PC-3 (cell line): ENCODE measurements at places on chromosomes 11 and 22. TPM values are rescaled to one million over a fixed set of nuclear protein-coding genes. Genes with fewer than 3 reads are reported as not detected.

Gene SEC14L2
- total RNA-seq: 9.7 and 16.8 TPM in 2 replicates

DNA sequence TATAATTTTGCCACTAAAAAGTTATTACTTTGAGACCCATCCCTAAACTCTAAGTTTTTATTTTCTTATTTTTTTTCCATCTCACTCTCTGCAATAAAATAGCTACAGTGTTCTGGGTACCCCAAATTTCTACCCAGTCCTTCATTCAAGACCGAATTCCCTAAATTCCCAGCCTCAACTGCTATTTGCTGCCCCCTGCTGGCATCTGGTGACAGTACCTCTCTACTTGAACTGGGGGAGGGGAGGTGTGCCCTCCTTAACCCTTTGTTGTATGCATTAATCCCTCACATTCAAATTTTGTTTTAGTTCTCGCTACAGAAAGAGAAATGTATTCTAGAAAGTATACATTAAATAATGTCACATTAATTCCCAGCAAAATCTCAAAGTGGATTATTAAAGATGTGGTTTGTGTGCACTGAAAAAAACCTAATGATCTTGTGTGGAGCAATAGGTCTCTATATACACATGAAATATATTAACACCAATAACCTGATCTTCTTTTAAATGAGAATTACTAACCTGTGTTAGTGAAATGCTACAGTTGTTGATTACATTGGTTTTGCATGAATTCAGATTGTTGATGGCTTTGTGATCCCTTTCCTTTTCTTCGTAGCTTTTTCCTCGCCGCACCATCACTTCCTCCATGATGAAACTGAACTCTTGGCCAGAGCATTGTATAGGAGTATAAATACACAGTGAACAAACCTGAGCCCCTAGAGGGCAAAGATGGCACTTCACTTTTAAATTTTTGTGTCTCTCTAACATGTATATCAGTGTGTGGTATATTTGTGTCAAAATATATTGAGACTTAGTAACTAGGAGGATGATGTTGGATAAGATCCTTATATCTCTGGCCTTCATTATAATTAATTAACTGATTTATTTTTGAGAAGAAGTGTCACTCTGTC is 590.0 kb downstream of the METTL15 start:
- H3K4me1 ChIP-seq: peaks cover 24% of the 10 kb centered on the region
- no peak overlapping the region for H3K27ac ChIP-seq
- H3K4me3 ChIP-seq: no peak overlapping the region
- DNase-seq: peak; percentile 76
- no peaks in the 10 kb centered on the region for H3K27me3 ChIP-seq

- no peaks in the 10 kb centered on the region for H3K36me3 ChIP-seq
- H3K4me1 ChIP-seq: no peaks in the 10 kb centered on the region
- H3K4me3 ChIP-seq: no peak overlapping the region
- no peak for DNase-seq
- no peak overlapping the region for H3K27ac ChIP-seq
Observed at GRCh38 chr11:133443206-133443747, 89.0 kb downstream of the OPCML start.

GRCh38 chr11:60971520-60971919 is at the start of gene CD6:
CD6 (plus strand) TSS chr11:60971680; CDS start chr11:60971866, 186 bp downstream.
- H3K27ac ChIP-seq: no peak within 1 kb of the TSS
- no peak within 1 kb of the TSS for H3K4me3 ChIP-seq
- no peaks in the 10 kb centered on the region for H3K36me3 ChIP-seq
- DNase-seq: no peak
- peaks cover 26% of the 10 kb centered on the region for H3K27me3 ChIP-seq
- H3K4me1 ChIP-seq: no peaks in the 10 kb centered on the region

GRCh38 chr11:118138839-118139420 is 13.7 kb downstream of the SCN4B start:
- no peaks in the 10 kb centered on the region for H3K36me3 ChIP-seq
- no peak for DNase-seq
- no peak overlapping the region for H3K4me3 ChIP-seq
- H3K27ac ChIP-seq: no peak overlapping the region

DNA sequence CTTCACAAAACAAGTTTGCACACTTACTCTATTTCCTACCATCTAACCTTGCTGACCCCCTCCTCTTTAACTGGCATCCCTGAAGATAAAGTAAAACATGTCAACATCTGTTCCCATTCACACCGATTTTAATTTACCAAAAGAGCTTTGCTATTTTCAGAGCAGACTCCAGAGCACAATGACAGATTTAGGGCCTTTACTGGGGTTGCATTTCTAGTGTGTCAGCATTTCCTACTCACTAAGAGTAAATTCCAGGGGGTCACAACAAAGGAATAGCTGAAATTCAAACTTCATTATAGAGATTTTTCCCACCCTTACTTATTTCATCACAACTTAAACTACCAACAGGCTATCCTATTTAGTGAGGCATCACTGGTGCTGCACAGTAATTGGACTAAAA is 60.8 kb downstream of the SOX6 start:
- 0 out of 2 replicates have a peak, but pooled peaks cover 3% of the 10 kb centered on the region for H3K27me3 ChIP-seq
- H3K27ac ChIP-seq: no peak overlapping the region
- no peaks in the 10 kb centered on the region for H3K36me3 ChIP-seq
- no peaks in the 10 kb centered on the region for H3K4me1 ChIP-seq
- no peak for DNase-seq

- H3K4me3 ChIP-seq: no peak overlapping the region
- no peak for DNase-seq
- no peaks in the 10 kb centered on the region for H3K36me3 ChIP-seq
- H3K4me1 ChIP-seq: no peaks in the 10 kb centered on the region
Observed at GRCh38 chr22:28920757-28921584, 37.6 kb downstream of the ZNRF3 start.

GRCh38 chr11:15650105-15650938 is 535.6 kb downstream of the INSC start:
- DNase-seq: peak; percentile 86
- no peaks in the 10 kb centered on the region; the same call in 1 of the 2 replicates for H3K36me3 ChIP-seq
- H3K27ac ChIP-seq: no peak overlapping the region
- 0 out of 2 replicates have a peak, but pooled peaks cover 6% of the 10 kb centered on the region for H3K4me1 ChIP-seq

Gene NEAT1
- 47.9 and 96.6 TPM in 2 replicates for total RNA-seq

- no peak overlapping the region for H3K4me3 ChIP-seq
- H3K4me1 ChIP-seq: peaks cover 15% of the 10 kb centered on the region
- H3K27me3 ChIP-seq: peaks cover 40% of the 10 kb centered on the region
- no peak for DNase-seq
- H3K27ac ChIP-seq: no peak overlapping the region
Observed at GRCh38 chr11:117930668-117931330, 1.6 kb upstream of the TMPRSS13 start.

- peaks cover 12% of the 10 kb centered on the region for H3K4me1 ChIP-seq
- H3K27me3 ChIP-seq: peaks cover 93% of the 10 kb centered on the region
- no peak for DNase-seq
- H3K27ac ChIP-seq: no peak overlapping the region
- no peaks in the 10 kb centered on the region for H3K36me3 ChIP-seq
Observed at GRCh38 chr11:114169321-114169749, 109.8 kb downstream of the ZBTB16 start.

- H3K27ac ChIP-seq: no peak overlapping the region
- no peaks in the 10 kb centered on the region for H3K27me3 ChIP-seq
- H3K4me1 ChIP-seq: peaks cover 9% of the 10 kb centered on the region
Observed at GRCh38 chr22:42983470-42983869, 31.5 kb downstream of the PACSIN2 start.

Gene GLYATL1B
- total RNA-seq: not detected in 2 replicates

GRCh38 chr11:132158091-132158490 is 787.7 kb downstream of the NTM start:
- DNase-seq: peak; percentile 50
- H3K4me1 ChIP-seq: no peaks in the 10 kb centered on the region
- no peak overlapping the region for H3K27ac ChIP-seq
- H3K36me3 ChIP-seq: no peaks in the 10 kb centered on the region

DNA sequence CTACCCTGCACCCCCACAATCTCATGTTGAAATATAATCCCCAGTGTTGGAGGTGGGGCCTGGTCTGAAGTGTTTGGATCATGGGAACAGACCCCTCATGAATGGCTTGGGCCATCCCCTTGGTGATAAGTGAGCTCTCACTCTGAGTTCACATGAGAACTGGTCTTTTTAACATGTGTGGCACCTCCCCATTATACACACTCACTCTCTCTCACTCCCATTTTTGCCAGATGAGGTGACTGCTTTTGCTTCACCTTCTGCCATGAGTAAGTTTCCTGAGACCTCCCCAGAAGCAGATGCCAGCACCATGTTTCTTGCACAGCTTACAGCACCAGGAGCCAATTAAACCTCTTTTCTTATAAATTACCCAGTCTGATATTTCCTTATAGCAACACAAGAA is 32.1 kb upstream of the DRD2 start:
- H3K4me1 ChIP-seq: peaks cover 15% of the 10 kb centered on the region
- no peaks in the 10 kb centered on the region for H3K36me3 ChIP-seq

Gene ANKRD13D
- 58.9 and 63.9 TPM in 2 replicates for total RNA-seq

DNA sequence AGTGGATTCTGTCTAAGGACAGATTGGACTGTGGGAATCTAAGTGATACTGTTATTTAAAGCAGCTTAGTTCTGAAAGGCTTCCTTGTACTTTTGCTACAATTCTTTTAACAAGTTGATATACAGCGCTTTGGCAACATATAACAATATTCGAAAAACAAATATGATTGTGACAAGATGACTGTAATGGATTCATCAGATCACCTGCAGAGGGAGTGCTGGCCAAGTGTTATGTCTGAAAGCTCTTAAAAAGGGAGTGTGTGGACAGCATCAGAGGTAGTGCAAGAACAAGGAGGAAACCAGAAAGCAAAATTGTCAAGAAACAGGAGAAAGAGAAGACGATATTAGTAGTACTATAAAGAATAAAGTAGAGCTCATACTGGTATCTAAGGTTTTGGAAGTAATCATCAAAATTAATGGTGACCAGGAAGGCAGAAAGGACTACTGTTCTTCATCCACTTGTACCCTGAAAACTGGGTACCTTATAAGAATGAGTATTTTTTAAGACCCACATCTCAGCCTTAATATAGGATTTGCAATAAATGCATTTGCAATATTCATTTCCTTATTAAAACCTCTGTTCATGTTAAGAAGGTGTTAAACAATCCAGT is 1112.0 kb upstream of the CCDC90B start:
- H3K4me3 ChIP-seq: no peak overlapping the region
- peaks cover 4% of the 10 kb centered on the region; the same call in 1 of the 2 replicates for H3K27me3 ChIP-seq
- no peaks in the 10 kb centered on the region for H3K4me1 ChIP-seq
- DNase-seq: peak; percentile 52
- H3K27ac ChIP-seq: no peak overlapping the region

GRCh38 chr11:32305460-32305859 is 129.9 kb downstream of the WT1 start:
- no peak overlapping the region for H3K4me3 ChIP-seq
- no peaks in the 10 kb centered on the region for H3K36me3 ChIP-seq
- H3K27me3 ChIP-seq: no peaks in the 10 kb centered on the region
- no peak overlapping the region for H3K27ac ChIP-seq

DNA sequence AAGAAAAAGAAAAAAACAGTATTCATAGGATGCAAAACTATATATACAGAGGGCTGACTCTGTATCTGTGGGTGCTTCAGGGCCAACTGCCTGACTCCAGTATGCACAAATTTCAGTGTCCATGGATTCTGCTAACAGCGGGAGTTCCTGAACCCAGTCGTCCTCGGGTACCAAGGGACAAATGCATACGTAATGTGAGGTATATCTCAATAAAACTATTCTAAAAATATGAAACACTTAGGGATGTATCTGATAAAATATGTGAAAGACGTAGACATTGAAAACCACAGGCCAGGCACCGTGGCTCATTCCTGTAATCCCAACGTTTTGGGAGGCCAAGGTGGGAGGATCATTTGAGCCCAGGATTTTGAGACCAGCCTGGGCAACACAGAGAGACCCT is 13.9 kb upstream of the COMT start:
- no peaks in the 10 kb centered on the region for H3K27me3 ChIP-seq
- no peak overlapping the region for H3K27ac ChIP-seq
- H3K4me1 ChIP-seq: no peaks in the 10 kb centered on the region
- H3K36me3 ChIP-seq: no peaks in the 10 kb centered on the region
- DNase-seq: no peak

Gene RTN4RL2
- total RNA-seq: 3.5 and 6.5 TPM in 2 replicates

Gene DCDC1
- 0.75 TPM in 1 of 2 replicates, not detected in the other for total RNA-seq

GRCh38 chr11:130840679-130841078 is 75.6 kb downstream of the SNX19 start:
- no peak for DNase-seq
- H3K4me1 ChIP-seq: peaks cover 4% of the 10 kb centered on the region
- H3K27me3 ChIP-seq: no peaks in the 10 kb centered on the region
- H3K36me3 ChIP-seq: no peaks in the 10 kb centered on the region

Gene CLCF1
- total RNA-seq: 48.3 and 63.5 TPM in 2 replicates

DNA sequence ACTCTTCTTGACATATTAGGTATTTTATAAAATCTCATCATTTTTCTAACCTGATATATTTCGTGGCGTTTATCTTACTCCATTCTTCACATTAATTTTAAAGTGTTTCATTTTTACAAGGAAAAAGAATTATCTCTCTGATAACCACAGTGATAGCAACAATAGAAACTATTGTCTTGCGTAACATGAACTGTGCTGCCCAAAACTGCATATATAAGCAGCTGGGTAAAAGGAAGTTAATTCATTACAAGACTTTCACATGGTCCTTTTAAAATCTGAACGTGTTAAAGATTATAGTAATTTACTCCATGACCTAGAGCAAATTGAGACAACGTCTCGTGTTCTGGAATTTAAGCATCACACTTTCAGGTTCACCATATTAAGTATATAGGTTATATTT is 210.4 kb upstream of the GRIA4 start:
- no peak overlapping the region for H3K4me3 ChIP-seq
- H3K4me1 ChIP-seq: no peaks in the 10 kb centered on the region
- H3K27me3 ChIP-seq: no peaks in the 10 kb centered on the region

DNA sequence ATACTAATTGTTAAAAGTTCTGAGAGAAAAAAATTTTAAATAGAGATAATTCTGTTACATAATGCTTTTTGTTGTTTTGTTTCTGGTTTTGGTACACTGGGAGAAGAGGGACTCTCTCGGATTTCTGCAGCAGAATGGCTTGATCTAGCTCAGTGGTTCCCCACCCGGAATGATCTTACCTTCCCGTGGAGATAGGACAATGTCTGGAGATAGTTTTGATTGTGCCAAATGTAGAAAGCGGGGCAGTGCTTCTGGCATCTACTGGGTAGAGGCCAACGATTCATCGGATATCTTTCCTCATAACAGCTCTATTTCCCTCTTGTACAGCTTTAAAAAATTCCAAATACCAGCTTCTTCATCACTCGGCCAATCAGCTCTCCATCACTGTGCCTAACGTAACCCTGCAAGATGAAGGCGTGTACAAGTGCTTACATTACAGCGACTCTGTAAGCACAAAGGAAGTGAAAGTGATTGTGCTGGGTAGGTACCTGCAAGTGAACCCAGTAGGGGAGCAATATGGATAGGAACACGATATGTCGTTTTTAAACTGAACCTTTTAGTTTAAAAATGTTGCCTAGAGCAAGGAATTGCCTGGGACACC is 13.2 kb downstream of the CRTAM start:
- no peaks in the 10 kb centered on the region for H3K27me3 ChIP-seq
- no peak overlapping the region for H3K4me3 ChIP-seq
- H3K36me3 ChIP-seq: no peaks in the 10 kb centered on the region
- DNase-seq: no peak
- H3K27ac ChIP-seq: no peak overlapping the region

Gene MN1
- 2.7 and 3.1 TPM in 2 replicates for total RNA-seq

Gene LRRN4CL
- 0.51 and 0.86 TPM in 2 replicates for total RNA-seq

GRCh38 chr11:2301631-2302305 is at the start of the genes C11orf21 and TSPAN32:
C11orf21 (minus strand) TSS chr11:2301918; CDS start chr11:2301808, 110 bp downstream.
TSPAN32 (plus strand) TSS chr11:2302013; CDS start chr11:2302150, 137 bp downstream.
- H3K27me3 ChIP-seq: no peaks in the 10 kb centered on the region
- no peaks in the 10 kb centered on the region for H3K4me1 ChIP-seq
- no peaks in the 10 kb centered on the region for H3K36me3 ChIP-seq
- peak; percentile 9 for DNase-seq
- no peak within 1 kb of the TSS for H3K27ac ChIP-seq
